C1 segment of cervical spinal cord (tissue), 14 donors: ENCODE measurements at places on chromosomes 2 and 18.

- DNase-seq: no peak
Measured at GRCh38 chr2:238241970-238242369, 2.1 kb upstream of the HES6 start.

DNA sequence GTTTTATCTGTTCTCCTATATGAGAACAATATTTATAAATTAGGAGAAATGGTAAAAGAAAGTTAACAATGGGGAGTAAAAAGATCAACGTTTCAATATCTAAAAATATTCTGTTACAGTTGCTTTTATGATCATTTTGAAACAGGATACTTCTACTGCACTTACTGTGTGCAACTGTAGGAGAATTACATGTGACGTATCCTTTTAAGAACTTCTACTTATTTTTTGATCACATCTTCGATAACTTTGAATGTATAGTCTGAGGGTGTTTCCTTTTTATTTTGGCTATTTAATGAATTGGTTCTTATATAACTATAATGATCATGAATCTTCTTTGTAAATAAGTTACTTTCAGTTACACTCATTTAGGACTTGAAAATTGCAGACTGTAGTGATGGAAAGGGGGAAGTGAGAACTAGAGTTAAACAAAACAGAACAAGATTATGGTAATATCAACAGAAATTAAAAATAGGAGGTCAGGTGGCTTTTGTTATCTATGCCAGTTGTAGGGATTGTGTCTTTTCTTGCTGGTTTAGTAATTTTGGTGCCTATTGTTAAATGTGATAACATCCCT is 109.9 kb downstream of the MSTN start:
- DNase-seq: no peak

GRCh38 chr2:167534443-167534842 is 646.2 kb downstream of the XIRP2 start:
- no peak for DNase-seq

DNA sequence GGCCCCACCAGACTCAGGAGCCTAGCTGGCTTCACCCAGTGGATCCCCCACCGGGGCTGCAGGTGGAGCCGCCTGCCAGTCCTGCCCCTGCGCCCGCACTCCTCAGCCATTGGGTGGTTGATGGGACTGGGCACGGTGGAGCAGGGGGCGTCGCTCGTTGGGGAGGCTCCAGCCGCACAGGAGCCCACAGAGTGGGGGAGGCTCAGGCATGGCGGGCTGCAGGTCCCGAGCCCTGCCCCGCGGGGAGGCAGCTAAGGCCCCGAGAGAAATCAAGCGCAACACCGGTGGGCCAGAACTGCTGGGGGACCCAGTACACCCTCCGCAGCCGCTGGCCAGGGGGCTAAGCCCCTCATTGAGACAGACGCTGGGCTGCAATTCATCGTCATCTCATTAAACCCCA is 184.0 kb downstream of the SNTG2 start:
- no peak for DNase-seq

DNA sequence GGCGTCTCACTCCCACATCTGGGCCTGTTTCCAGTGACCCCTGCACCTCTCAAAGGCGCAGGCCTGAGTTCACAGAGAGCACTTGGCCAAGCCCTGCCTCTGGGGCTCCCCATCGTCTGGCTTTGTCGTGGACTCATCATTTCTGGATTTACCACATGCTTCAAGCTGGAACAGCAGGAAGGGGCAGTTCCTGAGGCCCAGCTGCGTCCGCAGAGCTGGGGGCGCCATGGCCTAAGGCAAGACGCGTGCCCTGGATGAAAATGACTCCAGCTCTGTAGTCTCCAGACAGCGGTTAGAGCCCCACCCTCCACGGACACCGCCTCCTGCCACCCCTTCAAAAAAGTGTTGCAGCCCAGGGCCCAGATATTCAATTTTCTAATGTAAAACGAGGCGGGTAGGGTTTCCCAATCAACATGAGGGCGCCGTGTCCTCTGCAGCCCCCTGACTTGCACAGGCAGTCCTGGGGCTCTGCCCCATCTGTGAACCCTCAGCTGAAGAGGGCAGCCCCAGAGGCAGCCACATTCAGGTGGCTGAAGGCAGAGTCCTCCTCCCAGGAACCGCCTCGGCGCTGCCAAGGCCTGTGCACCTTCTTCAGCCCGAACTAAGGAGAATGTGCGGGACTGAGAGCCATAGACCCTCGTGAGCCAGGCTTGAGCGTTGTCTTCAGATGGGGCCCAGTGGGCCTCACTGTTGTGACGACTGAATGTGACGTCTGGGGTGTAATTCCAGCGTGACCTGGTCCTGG is 85.5 kb downstream of the NFATC1 start:
- DNase-seq: no peak

DNA sequence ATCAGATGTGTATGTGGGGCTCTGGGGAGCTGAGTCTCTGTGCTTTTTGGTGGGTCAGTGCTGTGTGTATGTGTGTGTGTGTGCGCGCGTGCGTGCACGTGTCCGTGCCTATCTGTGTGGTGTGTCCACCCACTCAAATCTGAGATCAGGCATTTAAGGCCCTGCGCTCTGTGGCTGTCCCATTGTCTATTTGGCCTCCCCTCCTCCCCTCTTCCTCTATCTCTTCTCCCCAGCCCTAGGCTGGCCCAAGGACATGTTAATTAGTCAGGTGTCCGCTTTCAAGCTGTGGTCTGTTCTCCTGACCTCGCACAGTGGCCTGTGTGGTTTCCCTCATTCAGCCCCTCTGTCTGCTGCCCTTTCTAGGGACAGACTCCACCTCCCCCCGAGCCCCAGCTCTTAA is 136.4 kb downstream of the DYSF start:
- no peak for DNase-seq
